IPS DF 6.9 (cell line): ENCODE measurements at places on chromosomes 13 and 19.

DNA sequence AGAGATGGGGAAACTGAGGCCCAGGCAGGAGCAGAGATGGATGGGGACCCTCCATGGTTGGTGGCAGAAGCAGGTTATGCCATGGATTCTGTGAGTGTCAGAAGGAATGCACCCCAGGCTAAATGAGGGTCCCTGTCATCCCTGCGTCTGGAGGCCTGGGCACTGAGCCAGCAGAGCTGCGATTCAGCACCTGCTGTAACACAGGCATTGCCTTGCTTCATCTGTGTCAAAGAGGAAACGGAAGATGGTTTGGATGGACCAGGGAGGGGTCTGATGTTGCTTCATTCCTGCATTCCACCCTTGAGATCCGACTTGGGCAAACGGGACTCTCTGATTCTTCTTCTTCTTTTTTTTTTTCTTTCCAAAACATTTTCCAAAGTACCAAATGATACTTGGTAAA lies 1.2 kb downstream of the C5AR1 start:
- DNase-seq, result no peak

DNA sequence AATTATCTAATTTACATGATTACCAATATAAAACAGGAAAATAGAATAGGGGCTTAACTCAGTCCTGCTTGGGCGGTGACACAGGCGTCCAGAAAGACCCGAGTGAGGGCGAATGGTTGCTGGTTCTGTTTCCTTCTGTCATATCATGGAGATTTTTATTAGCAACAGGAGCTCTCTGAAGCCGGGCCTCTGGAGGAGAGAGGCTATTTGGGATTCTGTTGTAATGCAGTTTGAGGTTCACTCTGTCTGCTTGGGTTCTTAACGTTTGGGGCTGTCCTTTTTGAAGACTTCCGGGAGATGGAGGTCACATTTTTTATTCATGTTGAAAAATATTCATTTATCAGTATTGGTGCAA lies 115.7 kb upstream of the ZNF536 start:
- no peak for DNase-seq

- no peak for DNase-seq
Observed at GRCh38 chr19:8487137-8487851, 15.1 kb downstream of the PRAM1 start.

- DNase-seq, result no peak
Observed at GRCh38 chr19:55460670-55461258, 678 bp downstream of the ISOC2 start.

DNA sequence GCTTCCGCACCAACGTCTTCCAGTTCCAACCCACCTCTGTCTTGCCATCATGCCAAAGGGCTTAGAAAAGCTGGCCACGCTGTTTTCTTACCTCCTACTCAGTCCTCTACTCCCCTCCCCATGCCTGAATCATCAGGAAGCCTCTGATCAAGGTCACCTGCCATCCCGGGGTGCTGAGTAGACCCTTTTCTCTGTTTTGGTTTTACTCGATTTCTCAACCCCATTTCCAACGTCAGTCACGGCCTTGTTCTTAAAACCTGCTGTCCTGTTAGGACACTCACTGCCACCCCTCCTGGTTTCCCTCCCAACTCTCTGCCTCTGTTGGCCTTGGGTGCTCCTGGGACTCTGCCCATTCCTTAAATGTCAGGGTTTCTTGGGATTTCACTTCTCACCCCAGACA lies 350.1 kb downstream of the FOXO1 start:
- DNase-seq, result no peak

GRCh38 chr13:98019186-98019585 lies 65.7 kb downstream of the IPO5 start:
- no peak for DNase-seq

GRCh38 chr13:80527400-80527799 lies 186.5 kb upstream of the SPRY2 start:
- no peak for DNase-seq

DNA sequence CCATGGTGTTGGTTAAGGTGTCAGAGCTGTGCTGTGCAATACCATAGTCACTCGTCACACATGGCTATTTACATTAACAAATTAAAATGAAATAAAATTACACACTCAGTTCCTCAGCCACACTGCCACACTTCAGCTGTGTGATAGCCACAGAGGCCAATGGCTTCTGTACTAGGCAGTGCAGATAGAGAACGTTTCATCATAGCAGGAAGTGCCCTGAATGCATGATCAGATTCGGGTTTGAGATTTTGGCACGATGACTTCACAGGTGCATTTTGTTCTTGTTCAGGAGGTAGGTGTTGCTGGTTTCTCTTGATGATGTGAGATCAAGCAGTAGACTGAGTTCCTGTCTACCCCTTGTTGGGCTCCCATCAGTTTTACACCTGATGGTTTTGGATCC lies 6.5 kb downstream of the ARMC6 start:
- DNase-seq, result no peak

DNA sequence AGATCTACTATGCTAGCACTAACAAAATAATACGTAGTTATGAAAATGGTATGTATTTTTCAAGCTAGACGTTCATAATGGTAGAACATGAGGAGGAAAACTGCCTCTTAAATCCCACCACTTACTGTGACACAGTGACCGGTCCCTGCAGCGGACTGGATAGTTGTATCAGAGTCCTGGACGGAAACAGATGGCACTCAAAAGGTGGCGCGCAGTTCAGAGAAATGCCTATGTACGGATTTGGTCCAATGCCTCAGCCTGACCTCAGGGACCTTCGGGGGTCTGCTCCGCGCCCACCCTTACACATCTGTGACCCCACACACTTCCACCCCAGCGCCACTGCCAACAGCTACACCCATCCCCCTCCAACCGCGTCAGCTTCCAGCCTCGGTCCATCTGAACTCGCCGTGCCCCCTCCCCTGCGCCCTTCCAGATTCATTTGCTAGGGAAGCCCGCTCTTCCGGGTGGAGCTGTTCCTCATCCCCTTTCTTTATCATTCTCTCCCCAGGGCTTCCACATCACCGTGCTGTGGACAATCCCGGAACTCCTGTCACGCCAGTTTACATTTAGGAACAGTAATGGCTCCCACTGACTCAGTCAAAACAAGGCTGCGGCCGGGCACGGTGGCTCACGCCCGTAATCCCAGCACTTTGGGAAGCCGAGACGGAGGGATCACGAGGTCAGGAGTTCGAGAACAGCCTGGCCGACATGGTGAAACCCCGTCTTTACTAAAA lies 792 bp upstream of the LENG8 start:
- DNase-seq, result no peak

GRCh38 chr19:2494447-2495129 lies 18.7 kb downstream of the GADD45B start:
- DNase-seq, result no peak

DNA sequence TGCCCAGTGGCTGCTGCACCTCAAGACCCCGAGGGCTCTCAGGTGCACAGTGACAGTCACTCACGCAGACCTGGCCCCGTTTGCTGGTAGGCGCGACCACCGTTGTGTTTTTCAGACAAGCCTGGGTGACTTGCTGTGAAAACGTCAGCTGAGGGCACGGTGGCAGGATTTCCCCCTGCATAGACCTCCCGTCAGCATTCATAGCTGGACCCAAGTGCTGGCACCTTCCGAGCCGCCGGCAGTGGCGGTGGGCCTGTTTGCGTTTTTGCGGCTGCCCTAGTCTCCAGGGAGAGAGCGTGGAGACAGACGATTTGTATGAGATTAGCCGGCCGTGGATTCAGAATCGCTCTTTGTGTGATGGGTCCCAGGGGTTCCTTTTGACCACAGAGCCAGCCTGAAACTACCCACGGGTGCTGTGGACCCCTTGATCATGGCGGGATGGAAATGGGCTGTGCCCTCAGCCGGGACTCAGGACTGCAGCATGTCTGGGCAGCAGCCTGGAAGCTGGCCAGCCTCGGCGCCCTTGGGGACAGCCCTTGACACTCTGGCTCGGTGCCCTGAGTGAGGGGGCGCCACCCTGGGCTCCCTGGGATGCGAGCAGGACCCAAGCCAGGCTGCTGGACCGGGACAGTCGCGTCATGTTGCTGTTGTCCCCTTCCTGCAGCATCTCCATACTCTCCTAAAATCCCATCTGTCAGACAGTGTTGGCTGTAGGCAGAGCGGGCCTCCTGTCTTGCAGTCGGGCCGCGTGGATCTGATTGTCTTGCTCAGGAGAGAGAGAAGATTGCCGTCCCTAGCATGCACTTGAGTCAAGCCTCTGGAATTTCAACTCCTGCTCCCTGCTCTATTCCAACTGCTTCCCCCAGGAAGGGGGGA lies 8.6 kb downstream of the KDM4B start:
- DNase-seq, result no peak

- peak; percentile 25 for DNase-seq
Observed at GRCh38 chr13:59531571-59532091, 632.1 kb downstream of the DIAPH3 start.

DNA sequence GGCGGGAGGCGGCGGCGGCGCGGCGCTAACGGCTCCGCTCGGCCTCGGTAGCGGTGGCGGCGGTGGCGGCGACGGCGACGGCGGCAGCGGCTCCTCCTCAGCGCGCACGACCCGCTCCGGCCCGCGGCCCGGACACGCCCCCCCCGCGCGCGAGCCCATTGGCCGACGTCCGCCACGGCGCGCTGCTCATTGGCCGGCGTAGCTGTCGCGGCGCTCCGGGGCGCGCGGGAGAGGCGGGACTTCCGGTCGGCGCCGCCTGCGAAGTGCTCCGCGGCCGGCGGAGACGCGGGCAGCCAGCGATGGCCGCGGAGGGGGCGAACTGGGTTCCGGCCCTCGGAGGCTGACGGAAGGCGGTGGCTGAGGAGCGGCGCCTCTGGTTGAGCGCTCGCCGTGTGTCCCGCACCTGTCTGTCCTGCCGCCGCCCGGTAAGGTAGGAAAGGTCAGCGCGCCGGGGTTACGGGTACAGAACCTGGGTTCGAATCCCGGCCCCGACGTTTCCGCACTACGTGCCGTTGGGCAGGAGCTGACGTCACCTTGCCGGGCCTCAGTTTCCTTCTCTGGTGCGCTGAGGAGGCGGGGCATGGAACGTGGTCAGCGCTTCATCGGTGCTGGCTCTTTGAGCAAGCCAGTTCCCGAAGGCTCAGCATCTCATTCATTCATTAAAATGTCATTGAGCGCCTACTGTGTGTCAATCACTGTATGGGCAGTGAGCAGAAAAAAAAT lies at the start of gene ELAVL1:
Gene ELAVL1 (minus strand): TSS at position 108 of the 723 bp plus-strand sequence. CDS start 13,826 bp downstream, outside the sequence.
- DNase-seq, result peak; percentile 61

DNA sequence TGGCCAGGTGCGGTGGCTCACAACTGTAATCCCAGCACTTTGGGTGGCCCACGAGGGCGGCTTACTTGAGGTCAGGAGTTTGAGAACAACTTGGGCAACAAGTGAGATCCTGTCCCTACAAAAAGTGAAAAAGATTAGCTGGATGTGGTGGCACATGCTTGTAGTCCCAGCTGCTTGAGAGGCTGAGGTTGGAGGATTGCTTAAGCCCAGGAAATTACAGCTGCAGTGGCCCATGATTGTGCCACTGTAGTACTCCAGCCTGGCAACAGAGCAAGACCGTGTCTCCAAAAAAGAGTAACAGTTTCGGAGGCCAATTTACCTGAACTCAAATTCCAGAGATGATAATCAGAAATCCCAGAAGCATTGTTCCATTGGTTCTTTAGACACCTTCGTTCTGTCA lies 4.4 kb downstream of the ZNF473 start:
- no peak for DNase-seq

DNA sequence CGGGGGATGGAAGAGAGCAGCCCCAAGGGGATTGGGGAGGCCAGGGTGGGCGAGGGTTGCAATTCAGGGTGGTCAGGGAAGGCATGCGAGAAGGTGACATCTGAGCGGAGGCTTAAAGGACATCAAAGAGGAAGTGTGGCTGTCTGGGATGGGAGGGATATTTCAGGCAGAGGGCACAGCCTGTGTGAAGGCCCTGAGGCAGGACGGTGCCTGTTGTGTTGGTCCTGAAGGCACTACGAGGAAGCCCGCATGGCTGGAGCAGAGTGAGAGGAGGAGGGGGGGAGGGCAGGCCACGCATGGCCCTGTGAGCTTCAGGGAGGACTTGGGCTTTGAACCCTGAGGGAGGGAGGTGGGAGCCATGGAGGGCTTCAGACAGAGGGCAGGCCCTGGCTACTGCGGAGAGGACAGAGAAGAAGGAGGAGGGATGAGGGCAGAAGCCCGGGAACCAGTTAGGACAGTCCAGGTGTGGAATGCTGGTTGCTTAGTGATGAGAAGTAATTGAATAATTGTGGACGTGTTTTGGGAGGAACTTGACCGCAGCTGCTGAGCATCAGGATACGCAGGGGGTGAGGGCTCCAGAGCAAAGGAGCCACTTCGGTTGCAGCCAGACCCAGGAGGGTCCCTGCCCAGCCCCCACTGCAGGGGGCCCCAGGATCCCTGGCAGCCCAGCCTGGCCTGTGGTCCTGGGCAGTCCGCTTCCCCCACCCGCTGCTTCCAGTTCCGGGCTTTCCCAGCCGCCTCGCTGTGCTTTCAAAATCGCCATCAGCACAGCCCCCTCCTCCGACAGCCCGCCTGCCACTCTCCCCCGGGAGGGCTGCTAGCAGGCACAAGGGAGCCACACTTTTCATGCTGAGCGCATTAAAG lies 6.2 kb downstream of the TLE6 start:
- no peak for DNase-seq

DNA sequence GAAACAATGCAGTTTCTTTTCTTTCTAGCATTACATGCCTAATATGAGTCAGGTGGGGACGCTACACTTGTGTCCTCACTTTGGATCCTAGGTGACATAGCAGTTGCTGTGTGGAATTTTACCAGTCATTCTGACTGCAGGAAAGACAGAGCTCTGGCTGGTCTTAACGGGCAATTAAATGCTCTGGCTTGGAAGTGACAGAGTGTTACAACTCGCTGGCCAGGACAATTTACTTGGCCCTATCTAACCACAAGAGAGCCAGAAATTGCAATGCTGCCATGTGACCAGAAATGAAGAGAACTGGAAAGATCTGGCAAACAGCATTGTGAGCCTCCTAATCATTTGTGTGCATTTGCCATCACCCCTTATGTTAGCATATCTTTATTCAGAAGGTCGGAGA lies 351.1 kb downstream of the DCT start:
- no peak for DNase-seq

GRCh38 chr19:46068345-46069258 lies 27.8 kb upstream of the IGFL4 start:
- DNase-seq, result no peak

- no peak for DNase-seq
Observed at GRCh38 chr19:3575260-3575741, 2.6 kb downstream of the HMG20B start.

- DNase-seq, result no peak
Observed at GRCh38 chr13:113927661-113928581, 46.0 kb downstream of the C13orf46 start.

- DNase-seq, result no peak
Observed at GRCh38 chr19:11165486-11166030, 10.0 kb upstream of the SPC24 start.
